ENCODE measurements at places on chromosomes 3 and 15. TPM values are rescaled to one million over a fixed set of nuclear protein-coding genes. Genes with fewer than 3 reads are reported as not detected.
A peak's percentile ranks its signal among the peaks of the same experiment; 100 is the strongest.

DNA sequence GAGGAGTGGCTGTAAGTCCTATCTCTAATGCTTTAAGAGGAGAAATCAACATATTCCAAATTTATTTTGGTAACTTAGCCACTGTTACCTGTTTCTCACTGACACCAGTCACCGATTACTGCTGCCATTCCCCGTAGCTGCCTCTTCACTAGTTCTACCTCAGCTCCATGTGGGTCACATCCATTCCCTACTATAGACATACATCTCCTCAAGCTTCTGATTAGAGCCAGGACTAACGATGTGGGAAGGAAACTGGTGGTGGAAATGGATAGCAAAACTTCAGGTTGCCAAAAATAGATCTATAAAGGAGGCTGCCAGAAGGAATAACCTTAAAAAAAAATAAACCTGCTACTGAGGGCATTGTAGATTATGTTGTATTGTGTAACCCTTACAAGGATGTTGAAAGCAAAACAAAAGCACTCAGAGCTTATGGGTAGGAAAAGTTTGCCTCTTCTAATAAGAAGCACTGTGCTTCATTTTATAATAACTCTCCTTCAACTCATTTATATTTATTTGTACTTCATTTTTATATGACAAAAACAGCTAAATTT, 56.0 kb downstream of the KAT2B start:
- no peaks in the 10 kb centered on the region for H3K36me3 ChIP-seq
- H3K4me3 ChIP-seq = no peak overlapping the region
- H3K4me1 ChIP-seq = no peaks in the 10 kb centered on the region
- no peaks in the 10 kb centered on the region for H3K27me3 ChIP-seq
- no peak for DNase-seq
- peak overlapping the region; percentile 65 for H3K27ac ChIP-seq

DNA sequence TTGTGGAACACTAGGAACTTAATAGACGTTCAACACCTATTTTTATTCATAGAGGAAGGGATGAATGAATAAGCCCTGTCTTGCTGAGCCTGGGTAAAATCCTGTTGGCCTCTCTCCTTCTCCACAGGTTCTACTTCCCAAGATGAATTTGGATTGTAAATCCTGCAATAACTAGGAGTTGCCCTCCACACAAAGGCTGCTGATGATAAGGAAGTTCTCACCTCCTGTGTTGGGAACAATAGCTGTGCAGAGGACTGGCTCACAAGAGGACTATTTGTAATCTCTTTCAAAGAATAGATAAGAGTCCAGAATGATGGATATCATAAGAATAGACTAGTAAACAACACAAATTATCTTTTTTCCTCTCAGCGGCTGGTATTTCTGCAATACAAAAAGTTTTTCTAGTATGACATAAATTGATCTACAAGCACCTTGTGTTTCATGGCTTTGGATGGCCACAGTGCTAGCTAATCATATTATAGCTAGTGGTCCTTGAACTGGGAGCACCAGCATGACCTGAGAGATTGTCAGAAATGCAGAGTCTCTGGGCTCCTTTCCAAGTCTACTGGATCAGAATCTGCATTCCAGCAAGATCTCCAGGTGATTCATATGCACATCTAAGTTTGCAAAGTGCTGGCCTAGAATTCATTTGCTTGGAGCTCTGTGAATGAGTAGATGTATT, 28.1 kb upstream of the COL6A6 start:
- H3K27ac ChIP-seq = no peak overlapping the region
- H3K36me3 ChIP-seq = no peaks in the 10 kb centered on the region

DNA sequence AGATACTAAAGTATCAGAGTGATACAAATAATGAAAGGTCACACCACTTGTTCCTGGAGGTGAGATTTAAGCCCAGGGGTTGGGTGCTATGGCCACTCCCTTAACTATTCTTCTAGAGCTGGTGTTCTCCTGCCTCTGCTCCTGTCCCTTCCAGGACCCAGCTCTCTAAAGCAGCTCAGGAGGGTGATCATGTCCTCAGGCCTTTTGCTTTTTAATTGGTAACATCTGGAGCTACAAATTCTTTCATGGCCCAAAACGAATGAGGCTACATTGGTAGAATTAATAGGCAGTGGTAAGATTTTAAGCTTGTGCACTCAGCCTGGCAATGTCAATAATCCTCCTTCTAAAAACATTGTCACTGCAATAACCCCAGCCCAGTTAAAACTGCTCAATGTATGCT, 38.2 kb upstream of the CNOT10 start:
- H3K27ac ChIP-seq = no peak overlapping the region
- no peaks in the 10 kb centered on the region for H3K4me1 ChIP-seq
- DNase-seq = no peak
- H3K27me3 ChIP-seq = no peaks in the 10 kb centered on the region
- no peak overlapping the region for H3K4me3 ChIP-seq
- H3K36me3 ChIP-seq = no peaks in the 10 kb centered on the region

GRCh38 chr15:85282504-85283115, 97.8 kb upstream of the AKAP13 start:
- H3K36me3 ChIP-seq = no peaks in the 10 kb centered on the region
- no peaks in the 10 kb centered on the region for H3K4me1 ChIP-seq
- no peak for DNase-seq
- H3K27ac ChIP-seq = no peak overlapping the region

DNA sequence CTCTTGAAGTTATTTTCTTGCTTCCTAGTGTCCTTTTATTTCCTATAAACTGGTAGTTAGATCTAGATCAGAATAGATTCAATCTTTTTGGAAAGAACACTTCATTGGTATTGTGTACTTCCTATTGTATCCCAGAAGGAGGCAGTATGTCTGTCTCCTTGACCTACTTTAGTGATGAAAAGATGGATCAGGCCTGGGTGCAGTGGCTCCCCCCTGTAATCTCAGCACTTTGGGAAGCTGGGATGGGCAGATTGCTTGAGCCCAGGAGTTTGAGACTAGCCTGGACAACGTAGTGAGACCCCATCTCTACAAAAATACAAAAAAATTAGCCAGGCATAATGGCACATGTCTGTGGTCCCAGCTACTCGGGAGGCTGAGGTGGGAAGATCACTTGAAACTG, 12.0 kb downstream of the BSN start:
- no peaks in the 10 kb centered on the region for H3K36me3 ChIP-seq
- DNase-seq = no peak
- H3K27ac ChIP-seq = no peak overlapping the region
- no peaks in the 10 kb centered on the region for H3K27me3 ChIP-seq
- H3K4me3 ChIP-seq = no peak overlapping the region

DNA sequence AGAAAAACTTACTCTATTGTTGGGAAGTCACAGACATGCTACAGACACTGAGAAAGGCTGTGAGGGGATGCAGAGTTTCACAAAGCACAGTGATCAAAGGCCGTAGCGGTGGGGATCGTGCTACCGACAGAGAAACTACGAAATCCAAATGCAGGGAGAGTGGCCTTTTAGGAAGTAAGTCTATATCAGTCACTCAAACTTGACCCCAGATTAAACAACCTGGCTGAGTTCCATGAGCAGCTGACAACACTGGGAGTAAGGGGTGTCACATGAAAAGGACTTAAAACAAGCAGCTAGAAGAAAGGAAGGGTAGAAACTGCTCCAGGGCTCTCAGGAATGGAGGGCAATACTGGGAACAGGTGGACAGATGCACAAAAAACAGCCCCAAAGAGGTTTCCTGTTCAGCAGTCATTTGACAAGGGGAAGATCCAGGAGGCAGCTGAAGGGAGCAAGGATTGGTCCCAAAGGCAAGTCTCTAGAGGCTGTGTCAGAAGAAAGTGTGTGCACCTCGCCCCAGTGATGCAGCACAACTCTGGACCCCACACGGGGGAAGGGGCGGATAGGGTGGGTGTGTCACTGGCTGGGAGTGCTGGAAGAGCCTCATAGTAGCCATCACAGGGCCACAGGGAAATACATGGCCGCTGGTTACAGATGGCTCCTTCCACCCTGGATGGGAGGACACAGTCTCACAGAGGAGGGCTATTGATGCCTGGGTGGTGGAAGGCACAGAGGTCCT, 20.3 kb upstream of the HDAC11 start:
- DNase-seq = no peak
- H3K4me1 ChIP-seq = no peaks in the 10 kb centered on the region
- H3K27ac ChIP-seq = no peak overlapping the region
- no peak overlapping the region for H3K4me3 ChIP-seq

GRCh38 chr3:106631373-106632108, 745.7 kb upstream of the CCDC54 start:
- H3K4me1 ChIP-seq = no peaks in the 10 kb centered on the region
- H3K4me3 ChIP-seq = no peak overlapping the region
- no peaks in the 10 kb centered on the region for H3K27me3 ChIP-seq
- no peaks in the 10 kb centered on the region for H3K36me3 ChIP-seq
- DNase-seq = no peak

DNA sequence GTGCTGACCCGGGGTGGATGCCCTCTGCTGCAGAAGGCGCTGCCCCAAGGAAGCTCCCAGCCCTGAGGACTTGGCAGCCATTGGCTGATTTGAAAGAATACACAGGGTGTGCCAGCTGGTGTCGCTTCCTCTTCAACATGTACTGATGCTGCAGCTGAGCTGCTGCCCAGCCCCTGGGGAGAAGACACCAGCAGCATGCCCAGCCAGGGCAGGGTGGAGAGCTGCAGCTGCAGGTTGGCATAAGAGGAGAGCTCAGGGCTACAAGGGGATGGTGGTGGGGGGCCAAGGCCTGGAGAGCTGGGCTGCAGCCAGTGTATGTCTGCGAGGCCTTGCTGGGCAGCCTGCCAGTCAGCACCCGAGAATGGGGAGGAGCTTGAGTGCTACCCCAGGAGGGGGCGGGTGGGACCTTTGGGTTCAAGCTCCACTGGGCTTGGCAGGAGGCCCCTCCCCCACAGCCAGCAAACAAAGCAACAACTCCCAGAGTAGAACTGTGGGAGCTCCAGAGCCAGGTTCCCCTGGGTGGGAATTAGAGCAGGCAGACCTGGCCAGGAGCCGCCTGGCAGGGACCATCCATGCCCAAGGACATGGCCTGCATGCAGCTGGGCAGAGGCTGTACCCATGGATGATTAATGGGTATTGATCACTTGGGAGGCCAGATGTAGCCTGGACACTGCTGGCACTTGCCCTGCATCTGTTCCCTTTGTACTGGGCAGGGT, 9.2 kb upstream of the SEMA4B start:
- H3K27ac ChIP-seq = peak overlapping the region; percentile 50
- H3K4me3 ChIP-seq = no peak overlapping the region

DNA sequence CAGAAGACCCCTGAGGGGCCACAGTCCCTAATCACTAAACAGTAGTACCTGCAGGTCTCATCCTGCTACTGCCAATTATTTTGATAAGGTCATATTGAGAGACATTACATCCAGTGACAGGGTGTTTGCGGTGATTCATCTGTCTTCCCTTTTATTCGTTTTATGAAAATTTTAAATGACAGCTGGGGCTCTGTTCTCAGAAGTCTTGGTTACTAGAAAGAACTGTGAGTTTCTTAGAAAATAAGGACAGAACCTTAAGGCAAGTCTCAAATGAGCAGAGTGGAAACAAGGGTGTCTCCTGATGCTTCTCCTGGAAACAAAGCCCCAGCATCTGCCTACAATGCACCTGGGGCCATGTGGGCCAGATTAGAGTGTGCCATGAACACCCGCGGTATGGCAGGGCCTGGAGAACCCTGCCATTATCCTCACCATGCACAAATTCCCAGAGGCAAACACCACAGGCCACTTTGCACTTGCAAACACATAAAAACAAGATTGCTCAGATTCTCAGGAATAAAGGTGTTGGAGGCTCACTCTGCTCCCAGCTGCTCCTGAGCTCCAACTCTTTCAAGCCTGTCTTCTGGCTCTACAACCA, 66.3 kb upstream of the IQSEC1 start:
- no peaks in the 10 kb centered on the region for H3K4me1 ChIP-seq
- no peak overlapping the region for H3K27ac ChIP-seq
- H3K27me3 ChIP-seq = no peaks in the 10 kb centered on the region
- no peak overlapping the region for H3K4me3 ChIP-seq
- DNase-seq = no peak
- H3K36me3 ChIP-seq = no peaks in the 10 kb centered on the region

- H3K27ac ChIP-seq = no peak overlapping the region
- no peak for DNase-seq
- no peaks in the 10 kb centered on the region for H3K36me3 ChIP-seq
- H3K4me1 ChIP-seq = no peaks in the 10 kb centered on the region
- no peak overlapping the region for H3K4me3 ChIP-seq
These were observed 84.0 kb upstream of the PXYLP1 start for GRCh38 chr3:141147657-141148056.

DNA sequence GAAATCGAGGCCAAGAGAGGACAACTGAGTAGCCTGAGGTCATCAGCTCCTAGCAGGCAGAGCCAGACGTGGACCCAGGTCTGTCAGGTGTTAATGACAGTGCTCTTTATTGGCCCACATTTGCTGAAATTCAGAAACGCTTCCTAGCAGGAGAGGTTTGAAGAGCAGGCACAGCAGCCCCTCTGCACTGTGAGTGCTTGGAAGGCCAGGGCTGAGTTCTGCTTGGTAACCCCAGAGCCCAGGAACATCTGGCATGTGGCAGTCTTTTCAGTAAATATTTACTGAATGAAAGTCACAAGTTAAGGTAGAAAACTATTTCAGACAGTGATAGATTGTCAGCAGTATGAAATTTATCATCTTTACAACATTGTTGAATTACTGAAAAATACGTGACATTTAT, 102.4 kb downstream of the PLCL2 start:
- H3K4me3 ChIP-seq = no peak overlapping the region
- DNase-seq = no peak
- no peaks in the 10 kb centered on the region for H3K4me1 ChIP-seq
- no peak overlapping the region for H3K27ac ChIP-seq
- no peaks in the 10 kb centered on the region for H3K27me3 ChIP-seq

- H3K4me1 ChIP-seq = no peaks in the 10 kb centered on the region
- H3K27me3 ChIP-seq = no peaks in the 10 kb centered on the region
- H3K36me3 ChIP-seq = no peaks in the 10 kb centered on the region
- H3K4me3 ChIP-seq = no peak overlapping the region
- no peak for DNase-seq
- H3K27ac ChIP-seq = no peak overlapping the region
These were observed 45.6 kb upstream of the SRGAP3 start for GRCh38 chr3:9295007-9295406.

GRCh38 chr3:14473411-14473891, 66.7 kb downstream of the GRIP2 start:
- DNase-seq = no peak
- H3K27me3 ChIP-seq = no peaks in the 10 kb centered on the region
- H3K4me1 ChIP-seq = no peaks in the 10 kb centered on the region
- no peak overlapping the region for H3K4me3 ChIP-seq
- H3K36me3 ChIP-seq = no peaks in the 10 kb centered on the region
- no peak overlapping the region for H3K27ac ChIP-seq

- no peak overlapping the region for H3K4me3 ChIP-seq
- no peaks in the 10 kb centered on the region for H3K36me3 ChIP-seq
- DNase-seq = no peak
- H3K27me3 ChIP-seq = no peaks in the 10 kb centered on the region
- no peak overlapping the region for H3K27ac ChIP-seq
These were observed 46.2 kb upstream of the FOXP1 start for GRCh38 chr3:71629711-71630110.

DNA sequence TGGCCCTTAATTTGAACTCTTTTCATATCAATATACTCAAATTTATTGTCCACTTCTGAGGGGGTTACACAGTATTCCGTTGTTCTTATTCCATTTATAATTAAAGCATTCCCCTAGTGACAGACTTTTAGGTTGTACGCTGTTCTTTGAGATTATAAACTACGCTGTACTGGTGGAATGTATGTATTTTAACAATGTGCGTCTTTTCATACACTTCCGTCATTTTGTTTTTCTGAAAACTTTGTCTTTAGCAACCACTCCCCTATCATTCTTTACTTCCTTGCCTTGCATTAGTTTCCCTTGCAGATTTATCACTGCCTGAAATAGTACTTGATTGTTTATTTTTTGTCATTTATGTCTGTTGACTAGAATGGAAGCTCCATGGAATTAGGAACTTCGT, 137.0 kb downstream of the THRB start:
- no peaks in the 10 kb centered on the region for H3K4me1 ChIP-seq
- H3K27me3 ChIP-seq = no peaks in the 10 kb centered on the region
- H3K36me3 ChIP-seq = no peaks in the 10 kb centered on the region
- no peak for DNase-seq

Gene PDE8A
- 38.6 TPM for total RNA-seq

Gene MLH1
- total RNA-seq = 15.2 TPM

Gene SCN5A
- not detected for total RNA-seq
